ENCODE measurements at places on chromosomes 12 and 14.

GRCh38 chr12:96824074-96824837, 82.8 kb upstream of the NEDD1 start:
- no peak for DNase-seq

DNA sequence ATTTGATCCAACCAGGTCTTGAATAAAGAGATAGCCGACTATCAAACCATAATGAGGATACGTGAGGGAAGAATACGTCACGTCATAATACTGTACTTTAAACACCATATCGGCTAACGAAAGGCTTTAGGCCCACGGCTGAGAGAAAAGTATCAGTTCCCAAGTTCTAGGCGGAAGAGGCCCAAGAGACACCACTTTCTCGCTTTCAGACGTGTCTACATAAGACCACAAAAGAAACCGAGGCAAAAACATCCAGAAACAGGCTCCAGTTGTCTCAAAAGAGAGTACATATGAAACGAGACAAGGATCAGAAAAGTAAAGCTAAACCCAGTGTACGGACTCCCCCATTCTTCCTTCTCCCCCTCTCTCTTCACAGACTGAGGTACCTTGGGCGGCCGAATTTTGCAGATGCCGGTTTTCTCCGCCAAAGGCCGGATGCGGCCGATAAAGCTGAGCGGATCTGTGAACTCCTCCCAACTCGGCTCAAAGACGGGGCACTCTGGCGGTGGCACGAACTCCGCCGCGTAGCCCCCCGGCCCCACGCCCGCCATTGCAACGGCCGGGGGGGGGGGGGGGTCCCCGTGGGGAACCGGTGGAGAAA, 479 bp downstream of the KDM5A start:
- no peak for DNase-seq

GRCh38 chr12:104462931-104463339, 6.2 kb downstream of the CHST11 start:
- no peak for DNase-seq

DNA sequence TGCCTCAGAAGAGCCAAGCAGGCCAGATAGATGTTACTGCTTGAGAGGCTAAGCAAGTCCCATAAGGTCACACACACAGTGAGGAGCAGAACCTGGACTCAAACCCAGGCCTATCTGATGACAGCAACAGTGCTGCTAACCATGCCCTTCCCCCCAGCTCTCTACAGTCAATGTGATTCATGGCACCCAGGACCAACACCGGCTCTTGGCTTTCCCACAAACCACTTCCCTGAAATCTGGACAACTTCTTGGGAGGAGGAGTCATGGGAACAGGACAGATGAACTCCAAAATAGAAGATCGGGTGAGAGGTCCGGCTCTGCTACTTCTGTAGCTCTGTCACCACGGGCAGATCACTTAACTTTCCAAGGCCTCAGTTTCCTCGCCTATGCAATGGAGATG, 716 bp upstream of the PTGDR start:
- DNase-seq = no peak

GRCh38 chr12:102503056-102503681, 22.8 kb upstream of the IGF1 start:
- no peak for DNase-seq

DNA sequence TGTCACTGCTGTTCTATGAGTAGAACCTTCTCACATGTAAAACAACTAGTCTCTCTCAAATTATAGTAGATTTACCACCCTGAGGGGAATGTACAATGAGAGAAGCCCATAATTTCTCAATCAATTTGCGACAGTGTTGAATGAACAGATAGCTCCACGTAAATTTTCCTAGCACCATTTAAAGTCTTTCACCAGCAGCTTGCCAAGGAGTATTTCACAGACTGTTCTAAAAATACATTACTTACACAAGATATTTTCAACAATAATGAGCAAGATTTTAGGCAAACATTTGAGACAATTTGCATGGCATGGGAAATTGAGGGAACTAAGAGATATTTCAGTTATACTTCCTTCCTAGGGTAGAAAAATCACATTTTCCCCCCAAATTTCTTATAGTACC, 151.6 kb downstream of the KICS2 start:
- DNase-seq = no peak

- DNase-seq = no peak
These were observed 221.2 kb upstream of the PELI2 start for GRCh38 chr14:55897031-55897430.

GRCh38 chr12:122142857-122143256, 31.2 kb downstream of the IL31 start:
- no peak for DNase-seq

GRCh38 chr12:48105321-48105866, 485 bp downstream of the SENP1 start:
- no peak for DNase-seq

GRCh38 chr14:102222751-102223150, 82.2 kb downstream of the MOK start:
- DNase-seq = no peak

DNA sequence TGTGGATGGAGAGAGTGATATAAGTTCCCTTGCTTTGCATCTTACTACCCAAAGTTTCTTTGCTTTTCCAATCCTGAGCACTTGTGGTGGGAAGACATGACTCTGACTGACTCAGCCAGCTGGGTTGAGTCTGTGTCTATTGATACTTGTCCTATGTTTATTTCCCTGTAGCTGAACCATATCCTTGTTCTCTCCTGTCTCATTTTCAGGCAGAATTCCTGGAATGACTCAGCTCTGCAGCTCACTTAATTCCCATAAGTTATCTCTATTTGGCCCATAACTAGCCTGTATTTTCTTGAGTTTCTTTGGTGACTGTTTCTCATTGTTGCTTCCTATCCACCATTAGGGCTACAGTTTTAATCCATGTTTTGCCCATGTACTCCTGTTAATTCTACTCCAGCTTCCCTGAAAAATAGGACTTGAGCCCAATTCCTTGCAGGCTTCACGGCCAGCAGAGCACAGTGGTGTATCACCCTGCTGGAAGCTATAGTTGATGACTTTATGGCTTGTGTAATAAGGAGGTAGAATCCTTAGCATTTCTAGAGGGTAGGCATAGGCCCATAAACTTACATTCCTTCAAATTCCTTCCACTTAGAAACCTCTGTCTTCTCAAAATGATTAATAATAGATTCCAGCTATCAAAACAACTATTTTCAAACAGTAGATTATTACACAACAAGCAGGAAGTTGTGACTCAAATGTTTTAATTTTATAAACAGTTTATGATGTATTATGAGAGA, 183.1 kb downstream of the TMTC3 start:
- no peak for DNase-seq

DNA sequence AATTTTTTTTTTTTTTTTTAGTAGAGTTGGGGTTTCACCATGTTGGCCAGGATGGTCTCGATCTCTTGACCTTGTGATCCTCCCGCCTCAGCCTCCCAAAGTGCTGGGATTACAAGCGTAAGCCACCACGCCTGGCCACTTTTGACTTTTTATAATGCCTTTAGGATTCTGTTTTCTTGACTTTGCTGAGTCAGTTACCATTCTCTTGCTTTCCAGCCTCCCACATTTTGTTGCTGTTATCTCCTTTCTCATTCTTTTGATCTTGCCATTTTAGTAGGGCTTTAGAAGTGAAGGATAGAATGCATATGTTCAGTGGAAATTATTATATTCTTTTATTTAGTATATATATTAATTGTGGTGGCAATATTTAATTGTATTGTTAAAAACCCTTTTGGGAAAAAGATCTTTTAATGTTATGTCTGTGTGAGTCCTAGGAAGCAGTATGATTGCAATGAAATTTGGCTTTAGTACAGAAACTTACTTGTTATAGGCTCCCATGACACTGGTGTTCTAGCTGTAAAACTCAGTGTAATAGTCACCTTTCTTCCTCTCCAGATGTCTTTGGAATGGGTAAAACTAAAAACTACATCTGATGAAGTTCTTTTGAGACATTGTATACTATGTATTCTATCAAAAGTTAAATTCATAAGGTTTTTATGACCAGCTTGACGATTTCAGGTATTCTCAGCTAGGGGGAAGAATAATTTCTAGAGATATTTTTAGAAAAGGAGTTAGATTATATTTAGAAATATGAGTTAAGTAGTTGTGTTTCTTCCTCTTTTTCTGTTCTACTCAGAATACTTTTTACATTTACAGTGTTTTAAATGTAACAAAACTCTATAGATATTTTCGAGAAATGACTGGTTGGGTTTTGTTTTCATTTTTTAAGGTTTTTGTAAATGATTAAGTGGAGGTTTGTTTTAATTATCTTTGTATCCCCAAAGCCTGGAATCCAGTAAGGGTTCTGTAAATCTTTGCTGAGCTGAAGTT, 74.7 kb downstream of the APAF1 start:
- DNase-seq = no peak

Measured in NCI-H446 treated with DMSO at 0.1 percent for 48 hours (cell line).